CD4-positive, alpha-beta T cell treated with Interferon gamma for 1 hour (primary cell): ENCODE measurements at places on chromosomes 1 and 21.
A peak's percentile ranks its signal among the peaks of the same experiment; 100 is the strongest.

GRCh38 chr1:23496490-23497181 is 12.7 kb upstream of the ASAP3 start:
- no peak for DNase-seq

GRCh38 chr1:155499953-155500639 is 62.5 kb downstream of the ASH1L start:
- no peak for DNase-seq

GRCh38 chr21:35090403-35090802 is 41.3 kb upstream of the RUNX1 start:
- no peak for DNase-seq

DNA sequence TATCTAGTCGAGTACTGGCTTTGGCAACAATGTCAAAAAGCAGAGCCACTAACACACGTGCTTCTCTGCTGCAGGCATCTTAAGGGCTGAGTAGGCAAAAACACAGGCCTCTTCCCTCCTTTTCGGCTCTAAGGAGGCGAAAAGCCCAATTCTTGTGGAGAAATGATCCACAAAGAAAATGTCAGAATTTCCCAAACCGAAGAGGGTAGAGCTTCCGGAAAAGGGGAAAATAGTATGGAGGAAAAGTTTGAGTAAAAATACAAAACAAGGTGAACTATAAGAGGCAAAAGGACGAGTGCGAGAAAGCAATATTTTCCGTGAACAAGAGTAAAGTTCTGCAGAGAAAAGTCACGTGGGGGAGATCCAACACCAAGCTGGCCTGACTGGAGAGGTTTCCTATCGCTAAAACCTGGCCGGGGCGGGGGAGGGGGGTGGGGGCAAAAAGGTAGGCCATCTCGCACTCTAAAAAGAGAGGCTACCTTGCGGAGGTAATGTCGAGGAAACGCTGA is 551 bp downstream of the ZRANB2 start:
- DNase-seq = peak; percentile 2
